ENCODE measurements at places on chromosomes 11 and 22.
A peak's percentile ranks its signal among the peaks of the same experiment; 100 is the strongest.

DNA sequence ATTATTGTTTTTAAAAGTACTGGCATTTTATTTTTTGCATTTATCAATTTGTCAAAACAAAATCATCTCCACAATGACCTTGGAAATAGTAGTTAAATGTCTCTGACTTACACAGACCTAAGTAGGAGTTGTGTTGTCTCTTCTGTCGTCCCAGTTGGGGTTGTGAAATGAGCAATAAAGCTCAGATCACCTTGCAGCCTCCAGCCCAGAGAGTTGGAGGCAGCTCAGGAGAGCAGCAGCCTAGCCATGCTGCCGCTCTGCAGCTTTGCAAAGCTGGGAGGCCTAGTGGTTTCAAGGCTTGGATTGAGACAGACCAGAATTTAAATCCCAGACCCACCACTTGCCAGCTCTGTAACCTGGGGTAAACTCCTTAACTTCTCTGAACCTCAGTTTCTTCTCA is 65.2 kb upstream of the CRYBB3 start:
- no peak for DNase-seq

GRCh38 chr11:120608760-120609211 is 97.2 kb downstream of the GRIK4 start:
- DNase-seq = no peak

GRCh38 chr11:12524865-12525264 is 147.5 kb downstream of the PARVA start:
- no peak for DNase-seq

DNA sequence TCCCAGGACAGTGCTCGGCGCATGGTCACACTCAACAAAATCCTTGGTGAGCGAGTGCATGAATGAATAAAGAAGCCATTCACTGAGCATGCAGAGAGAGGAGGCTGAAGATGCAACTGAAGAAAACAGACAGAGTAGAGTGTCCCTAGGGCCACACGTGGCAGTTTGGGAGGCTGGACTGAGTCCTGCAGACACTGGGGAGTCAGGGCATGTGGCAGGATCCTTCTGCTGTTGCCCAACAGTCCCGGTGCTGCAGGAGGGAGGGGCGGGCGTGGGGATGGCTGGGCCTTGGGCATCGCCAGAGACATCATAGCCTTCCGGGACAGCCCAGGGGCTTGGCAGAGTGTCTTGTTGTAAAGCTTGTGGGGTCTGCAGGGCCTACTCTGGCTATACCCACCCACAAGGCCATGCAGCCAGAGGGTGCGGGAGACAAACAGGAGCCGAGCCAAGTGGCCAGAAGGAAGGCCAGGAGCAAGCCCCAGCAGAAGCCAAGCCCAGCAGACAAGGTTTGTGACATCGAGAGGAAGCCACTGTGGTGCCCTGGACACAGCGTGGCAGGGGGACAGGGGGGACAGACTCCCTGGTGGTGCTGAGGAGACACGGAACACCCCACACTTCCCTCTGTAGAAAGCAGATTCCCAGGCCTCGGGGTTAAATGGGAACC is 26.7 kb upstream of the FBLN1 start:
- DNase-seq = no peak

- no peak for DNase-seq
Measured at GRCh38 chr11:36229091-36229705, 60.0 kb downstream of the COMMD9 start.

- no peak for DNase-seq
Measured at GRCh38 chr11:15565880-15566279, 451.2 kb downstream of the INSC start.

GRCh38 chr11:16001899-16002426 is 354.4 kb downstream of the SOX6 start:
- no peak for DNase-seq

DNA sequence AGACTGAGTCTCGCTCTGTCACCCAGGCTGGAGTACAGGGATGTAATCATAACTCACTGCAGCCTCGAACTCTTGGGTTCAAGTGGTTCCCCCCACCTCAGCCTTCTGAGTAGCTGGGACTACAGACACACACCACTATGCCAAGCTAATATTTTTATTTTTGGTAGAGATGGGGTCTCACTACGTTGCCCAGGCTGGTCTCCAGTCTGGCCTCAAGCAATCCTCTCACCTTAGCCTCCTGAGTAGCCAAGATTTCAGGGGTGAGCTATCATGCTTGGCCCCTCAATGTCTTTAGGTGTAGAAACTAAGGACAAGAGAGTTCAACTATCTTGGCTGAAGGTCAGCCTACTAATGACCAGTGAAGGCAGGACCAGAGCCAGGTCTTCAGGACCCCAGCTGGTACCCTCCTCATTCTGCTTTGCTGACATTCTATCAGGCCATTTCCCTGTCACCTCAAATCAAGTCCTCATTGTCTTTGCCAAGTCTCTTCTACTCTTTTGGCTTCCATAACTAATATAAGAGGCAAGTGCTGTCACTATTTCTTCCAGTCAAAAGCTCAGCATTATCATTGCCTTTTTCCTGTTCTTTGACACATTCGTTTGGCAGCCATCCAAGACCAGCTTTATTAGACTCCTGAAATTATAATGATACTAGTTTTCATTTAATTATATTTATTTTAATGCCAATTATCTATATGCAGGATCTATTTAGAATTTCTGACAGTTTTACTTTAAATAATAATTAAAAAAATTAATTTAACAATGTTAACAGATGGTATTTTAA is 264.2 kb upstream of the PITPNB start:
- no peak for DNase-seq

DNA sequence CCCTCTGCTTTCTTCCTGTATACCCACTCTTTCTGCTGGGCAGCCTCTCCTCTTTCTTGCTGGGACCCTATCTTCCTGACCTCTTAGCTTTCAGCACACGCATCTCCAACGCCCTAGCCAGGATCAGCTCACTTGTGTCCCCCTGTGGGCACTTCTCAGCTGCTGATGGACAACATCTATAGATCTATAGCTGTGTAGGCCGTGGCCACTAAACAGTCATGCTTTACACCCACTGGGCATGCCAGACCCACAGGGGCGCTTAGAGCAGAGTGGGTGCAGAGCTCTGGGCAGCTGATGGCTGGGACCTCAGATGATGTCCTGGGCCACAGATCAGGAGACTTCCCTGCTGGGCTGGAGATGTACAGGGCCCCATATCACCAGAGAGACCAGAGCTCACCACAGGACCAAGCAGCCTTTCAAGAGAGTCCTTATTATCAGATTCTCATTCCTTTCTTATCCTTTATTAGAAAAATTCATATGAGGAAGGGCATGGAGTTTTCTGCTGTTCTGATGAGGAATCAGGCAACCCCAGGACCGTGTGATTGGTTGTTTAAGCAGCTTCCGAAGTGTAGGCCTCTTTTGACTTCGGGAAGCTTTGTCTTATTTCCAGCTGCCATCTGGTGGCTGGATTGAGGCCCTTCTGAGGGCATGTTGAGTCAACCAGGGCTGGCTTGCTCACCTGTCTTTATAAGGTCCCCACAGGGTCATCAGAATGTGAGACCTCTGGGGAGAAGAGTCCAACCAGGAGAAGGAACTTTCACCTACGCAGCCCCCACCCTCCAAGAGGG is 60.5 kb downstream of the OSBP2 start:
- DNase-seq = peak; percentile 88
